ENCODE measurements at places on chromosomes 5 and 9.

GRCh38 chr5:119439140-119439631 lies 13.1 kb upstream of the HSD17B4 start:
- no peak for DNase-seq

GRCh38 chr9:132990781-132991180 lies 12.3 kb downstream of the GFI1B start:
- no peak for DNase-seq

GRCh38 chr5:133247881-133248624 lies 196.2 kb downstream of the HSPA4 start:
- no peak for DNase-seq

- no peak for DNase-seq
These were observed 127.4 kb upstream of the TAF11L2 start for GRCh38 chr5:17370651-17371050.

DNA sequence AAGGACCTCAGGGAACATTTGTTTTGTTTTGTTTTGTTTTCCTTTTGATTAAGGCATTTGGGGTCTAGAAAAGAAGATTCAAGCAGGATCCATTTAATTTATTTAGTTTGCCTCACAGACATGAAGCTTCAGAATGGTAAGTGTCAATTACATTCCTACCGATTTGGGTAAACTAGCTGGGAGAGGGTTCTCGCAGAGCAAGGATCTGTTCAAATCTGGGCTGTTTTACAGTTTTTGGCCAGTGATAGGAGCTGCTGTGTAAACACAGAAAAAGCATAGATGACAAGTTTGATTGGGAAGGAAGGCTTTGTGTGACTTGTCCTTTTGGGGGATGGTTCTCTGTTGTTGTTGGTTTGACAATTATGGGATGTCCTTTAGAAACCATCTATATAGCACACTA lies 470.3 kb upstream of the WWC1 start:
- no peak for DNase-seq

GRCh38 chr5:156892223-156892622 lies 42.1 kb downstream of the PPP1R2B start:
- DNase-seq: peak; percentile 7

DNA sequence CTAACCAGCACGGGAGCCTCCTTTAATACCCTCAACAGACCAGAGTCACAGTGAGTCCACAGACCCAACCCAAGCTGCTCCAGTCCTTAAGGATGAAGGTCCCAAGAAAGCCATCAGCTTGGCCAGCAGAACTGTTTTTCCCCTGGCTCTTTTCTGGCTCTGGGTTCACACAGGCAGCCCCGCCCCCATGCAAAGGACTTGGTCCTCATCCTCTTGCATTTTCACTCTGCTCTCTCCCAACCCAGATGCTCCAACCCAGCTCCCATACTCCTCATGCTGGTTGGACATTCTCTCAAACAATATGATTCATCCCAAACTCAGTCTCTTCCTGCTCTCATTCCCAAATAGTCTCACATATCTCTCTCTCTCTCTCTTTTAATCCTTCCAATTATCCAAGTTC lies 74.2 kb upstream of the SPOCK1 start:
- no peak for DNase-seq

- no peak for DNase-seq
These were observed 597 bp upstream of the CENPH start for GRCh38 chr5:69188811-69189161.

- peak; percentile 6 for DNase-seq
These were observed 139.5 kb upstream of the DMRTA1 start for GRCh38 chr9:22307013-22307711.

GRCh38 chr5:1965925-1966324 lies 83.2 kb upstream of the IRX4 start:
- no peak for DNase-seq

- DNase-seq: no peak
These were observed 51.8 kb upstream of the HMHB1 start for GRCh38 chr5:143760131-143760505.

GRCh38 chr9:124658165-124659017 lies 112.7 kb downstream of the NR6A1 start:
- DNase-seq: peak; percentile 40

DNA sequence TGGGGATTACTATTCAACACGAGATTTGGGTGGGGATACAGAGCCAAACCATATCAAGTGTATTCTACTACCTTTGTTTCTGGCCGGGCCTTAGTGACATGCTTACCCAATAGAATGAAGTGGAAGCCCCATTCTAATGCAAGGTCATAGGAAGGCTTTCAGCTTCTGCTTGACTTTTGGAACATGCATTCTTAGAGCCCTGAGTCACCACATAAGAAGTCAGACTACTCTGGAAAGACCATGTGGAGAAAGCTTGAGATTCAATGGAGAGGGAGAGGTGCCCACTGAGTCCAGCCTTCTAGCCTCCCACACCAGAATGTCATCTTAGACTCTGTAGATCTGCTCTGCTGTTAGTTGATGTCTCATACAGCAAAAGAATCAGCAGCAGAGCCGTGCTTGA lies 155.7 kb upstream of the FBN2 start:
- DNase-seq: no peak

DNA sequence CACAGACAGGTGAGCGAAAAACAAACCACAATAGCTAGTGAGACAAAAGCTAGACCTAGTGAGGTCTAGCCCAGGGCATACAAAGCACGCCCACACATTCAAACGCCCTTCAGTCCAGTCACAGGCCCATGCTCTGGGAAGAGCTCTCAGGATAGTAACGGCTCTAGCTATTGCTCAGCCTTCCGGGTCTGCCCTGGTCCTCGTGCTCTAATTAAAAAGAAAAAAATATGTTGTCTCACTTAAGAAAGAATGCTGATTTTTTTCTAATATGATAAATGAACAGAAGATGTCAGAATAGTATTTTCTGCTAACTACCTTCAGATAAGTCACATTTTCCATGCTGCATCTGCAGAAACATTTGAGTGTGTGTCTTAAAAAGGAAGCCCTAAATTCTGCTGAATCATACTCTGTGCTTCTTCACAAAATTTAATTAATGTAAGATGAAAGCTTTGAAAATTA lies 94.5 kb downstream of the PLPP1 start:
- no peak for DNase-seq

- DNase-seq: no peak
These were observed 43.4 kb downstream of the PPARGC1B start for GRCh38 chr5:149773291-149774095.

DNA sequence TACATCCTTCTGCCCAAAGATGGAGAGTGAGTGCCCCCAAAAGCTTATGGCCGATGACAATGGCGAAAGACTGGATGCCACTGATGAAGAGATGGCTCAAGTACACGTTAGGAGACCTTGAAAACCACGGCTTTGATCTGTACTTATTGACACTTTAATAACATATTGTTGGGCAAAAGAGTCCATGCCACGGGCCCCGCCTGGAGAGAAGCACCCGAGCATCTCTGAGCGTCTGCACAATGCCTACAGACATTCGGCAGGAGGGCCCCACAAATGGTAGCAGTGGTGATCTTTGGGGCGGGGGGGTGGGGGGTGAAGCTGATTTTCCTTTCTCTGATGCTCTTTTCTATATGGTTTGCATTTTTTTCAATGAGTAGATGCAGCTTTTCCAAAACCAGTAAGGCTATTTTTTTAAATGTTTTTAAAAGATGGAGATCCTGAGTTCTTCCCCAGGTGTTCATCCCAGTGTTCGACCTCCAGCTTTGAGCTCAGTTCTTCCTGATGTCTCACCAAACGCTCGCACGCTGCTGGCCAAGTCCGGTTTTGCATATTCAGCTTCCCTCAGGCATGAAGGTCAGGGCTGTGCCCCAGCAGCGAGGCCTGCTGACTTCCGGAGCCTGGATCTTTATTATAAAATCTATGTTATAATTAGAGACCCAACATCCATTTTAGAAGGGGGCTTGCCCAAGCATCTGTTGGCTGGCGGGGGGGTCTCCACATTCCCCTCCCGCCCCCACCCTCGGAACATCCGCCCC lies 34.3 kb upstream of the BARHL1 start:
- no peak for DNase-seq

- no peak for DNase-seq
These were observed 17.7 kb downstream of the NINJ1 start for GRCh38 chr9:93116072-93116961.

DNA sequence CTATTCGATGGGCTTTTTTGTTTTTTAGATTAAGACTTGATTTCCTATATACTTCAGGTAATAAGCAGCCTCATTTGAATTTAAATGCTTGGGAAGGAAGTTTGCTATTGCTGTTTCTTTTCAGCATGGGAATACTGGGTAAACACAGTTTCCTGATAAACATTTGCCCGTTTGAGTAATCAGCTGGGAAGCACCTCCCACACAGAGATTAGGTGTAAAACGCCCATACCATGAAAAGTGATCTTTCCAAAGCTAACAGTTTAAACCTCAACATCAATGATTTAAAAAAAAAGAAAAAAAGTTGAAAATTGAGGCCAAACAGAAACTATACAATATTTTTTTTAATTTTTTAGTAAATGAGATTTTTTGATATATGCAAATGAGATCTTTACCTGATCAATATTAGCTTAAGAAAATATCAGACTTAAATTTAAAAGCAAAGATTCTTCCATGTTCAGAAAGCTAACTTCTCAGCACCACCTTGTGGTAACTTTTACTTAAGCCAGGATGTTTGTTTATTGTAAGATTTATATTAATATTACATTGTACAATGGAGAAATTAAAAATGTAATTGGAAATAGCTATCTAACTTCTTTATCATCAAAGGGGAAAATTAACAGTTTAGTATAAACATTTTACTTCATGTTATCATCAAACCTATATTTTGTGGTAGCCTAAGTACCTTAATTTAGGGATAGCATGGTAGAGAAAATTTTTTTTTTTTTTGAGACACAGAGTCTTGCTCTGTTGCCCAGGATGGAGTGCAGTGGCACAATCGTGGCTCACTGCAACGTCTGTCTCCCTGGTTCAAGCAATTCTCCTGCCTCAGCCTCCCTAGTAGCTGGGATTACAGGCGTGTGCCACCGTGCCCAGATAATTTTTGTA lies 39.8 kb downstream of the F2RL2 start:
- DNase-seq: peak; percentile 37

DNA sequence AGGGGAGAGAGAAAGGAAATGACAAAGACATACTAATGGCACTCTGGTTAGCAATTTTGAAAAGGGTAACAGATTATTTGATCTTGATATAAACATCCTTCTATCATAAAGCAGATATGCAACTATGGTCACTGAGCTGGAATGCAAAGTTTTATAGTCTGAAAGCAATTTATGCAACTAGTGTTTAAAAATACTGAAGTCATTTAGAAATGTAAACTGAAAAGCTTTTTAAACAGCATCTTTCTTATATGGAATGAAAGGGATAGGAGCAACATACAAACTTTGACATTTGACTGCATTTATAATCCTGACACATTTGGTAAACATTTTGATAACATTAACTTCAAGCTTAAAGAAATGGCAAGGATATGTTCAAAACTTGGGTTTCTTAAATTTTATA lies 28.7 kb upstream of the ADAMTS19 start:
- DNase-seq: no peak

DNA sequence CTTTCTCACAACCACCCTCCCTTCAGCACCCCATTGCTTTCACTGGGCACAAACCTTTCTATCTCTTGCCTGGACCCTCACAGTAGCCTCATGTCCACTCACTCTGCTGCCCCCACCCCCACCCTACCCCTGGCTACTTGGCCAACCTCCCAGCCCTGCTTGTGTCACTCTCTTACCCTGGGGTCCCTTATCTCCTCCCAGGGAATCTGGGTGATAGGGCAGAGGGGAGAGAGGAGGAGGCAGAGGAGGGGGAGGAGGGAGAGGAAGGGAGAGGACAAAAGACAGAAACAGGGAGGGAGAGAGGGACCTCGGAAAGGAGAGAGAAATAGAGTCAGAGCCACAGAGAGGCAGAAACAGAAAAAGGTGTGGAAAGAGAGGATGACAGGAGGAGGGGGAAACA lies 25.0 kb upstream of the KIF12 start:
- no peak for DNase-seq

DNA sequence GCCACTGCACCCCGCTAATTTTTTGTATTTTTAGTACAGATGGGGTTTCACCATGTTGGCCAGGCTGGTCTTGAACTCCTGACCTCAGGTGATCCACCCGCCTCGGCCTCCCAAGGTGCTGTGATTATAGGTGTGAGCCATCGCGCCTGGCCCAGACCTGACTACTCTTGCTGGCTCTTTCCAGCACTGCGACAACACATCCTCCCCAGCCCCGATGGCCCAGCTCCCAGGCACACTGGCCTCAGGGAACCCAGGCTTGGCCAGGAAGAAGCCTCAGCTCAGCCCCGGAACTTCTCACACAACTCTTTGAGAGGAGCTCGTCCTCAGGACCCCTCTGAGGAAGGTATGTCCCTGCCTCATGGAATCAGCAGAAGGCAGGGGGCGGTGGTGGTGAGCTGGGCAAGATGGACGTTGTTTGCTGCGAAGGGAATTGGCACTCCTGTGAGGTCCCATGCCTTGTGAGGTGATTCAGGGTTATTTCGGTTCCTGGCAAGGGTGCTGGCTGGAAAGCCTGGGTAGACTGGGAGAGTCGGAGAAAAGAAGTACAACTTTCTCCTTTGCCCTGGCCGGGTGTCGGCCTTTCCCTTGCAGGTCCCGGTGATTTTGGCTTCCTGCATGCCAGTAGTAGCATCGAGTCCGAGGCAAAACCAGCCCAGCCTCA lies 5.9 kb downstream of the DELE1 start:
- no peak for DNase-seq

DNA sequence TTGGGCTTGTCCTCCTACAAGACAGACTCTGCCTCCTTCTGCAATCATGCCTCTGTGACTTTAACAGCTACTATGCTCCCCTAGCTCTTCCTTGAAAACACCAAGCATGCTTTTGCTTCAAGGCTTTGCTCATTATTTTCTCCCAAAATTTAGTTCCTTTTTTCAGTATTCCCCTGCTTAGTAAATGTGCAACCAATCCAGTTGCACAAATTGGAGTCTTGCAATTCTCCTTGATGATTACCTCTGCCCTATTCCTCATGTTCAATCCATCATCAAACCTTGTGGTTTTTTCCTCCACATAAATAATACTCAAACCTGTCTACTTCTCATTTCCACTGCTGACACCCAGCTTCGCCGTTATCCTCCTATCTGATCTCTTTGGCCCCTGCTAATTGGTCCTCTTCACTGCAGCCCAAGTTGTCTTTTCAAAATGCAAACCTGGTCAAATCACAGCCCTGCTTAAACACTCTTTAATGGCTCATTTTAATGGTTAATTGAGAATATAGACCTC lies 296.3 kb downstream of the CWC27 start:
- DNase-seq: no peak
